ENCODE measurements at places on chromosomes 3 and 15.

- no peak for DNase-seq
Observed at GRCh38 chr3:37945807-37946530, 44.6 kb upstream of the VILL start.

- no peak for DNase-seq
Observed at GRCh38 chr15:55353025-55353424, 34.0 kb downstream of the PIGB start.

- DNase-seq, result no peak
Observed at GRCh38 chr3:65960087-65960486, 78.6 kb downstream of the MAGI1 start.

DNA sequence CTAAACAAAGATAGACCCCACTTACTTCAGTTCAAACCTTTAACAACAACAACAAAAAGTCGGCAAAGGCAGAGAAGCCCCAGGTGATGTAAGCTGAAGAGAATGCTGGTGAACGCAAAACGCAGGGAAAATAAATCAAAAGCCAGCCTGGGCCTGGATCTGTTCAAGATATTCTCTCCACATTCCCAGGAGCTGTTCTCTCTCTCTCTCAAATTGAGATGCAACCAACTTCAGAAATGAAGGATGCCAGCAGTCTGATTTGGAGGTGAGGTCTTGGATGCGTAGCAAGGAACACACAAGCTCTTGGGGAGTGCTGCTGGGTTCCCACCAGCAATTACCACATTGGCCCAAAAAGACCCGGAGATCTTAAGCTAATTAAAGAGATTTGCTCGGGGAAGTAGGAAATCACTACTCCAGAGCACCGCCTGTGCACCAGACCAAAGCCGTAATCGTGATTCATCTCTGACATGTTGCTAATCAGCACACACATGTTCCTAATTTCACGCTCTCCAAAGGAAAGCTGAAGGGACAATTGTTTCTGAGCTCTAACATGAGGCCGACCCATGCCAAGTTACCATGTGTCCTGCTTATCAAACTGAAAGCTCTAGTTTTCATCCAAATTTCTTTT is 37.1 kb downstream of the IL17RD start:
- DNase-seq, result no peak

DNA sequence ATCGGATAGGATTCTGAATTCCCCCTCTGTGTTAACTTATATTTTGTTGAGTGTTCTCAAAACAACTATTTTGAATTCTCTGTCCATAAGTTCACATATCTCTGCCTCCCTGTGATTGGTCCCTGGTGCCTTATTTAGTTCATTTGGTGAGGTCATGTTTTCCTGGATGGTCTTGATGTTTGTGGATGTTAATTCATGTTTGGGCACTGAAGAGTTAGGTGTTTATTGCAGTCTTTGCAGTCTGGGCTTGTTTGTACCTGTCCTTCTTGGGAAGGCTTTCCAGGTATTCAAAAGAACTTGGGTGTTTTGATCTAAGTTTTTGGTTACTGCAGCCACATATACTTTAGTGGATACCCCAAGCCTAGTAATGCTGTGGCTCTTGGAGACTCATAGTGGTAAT is 23.3 kb downstream of the PLSCR2 start:
- no peak for DNase-seq

DNA sequence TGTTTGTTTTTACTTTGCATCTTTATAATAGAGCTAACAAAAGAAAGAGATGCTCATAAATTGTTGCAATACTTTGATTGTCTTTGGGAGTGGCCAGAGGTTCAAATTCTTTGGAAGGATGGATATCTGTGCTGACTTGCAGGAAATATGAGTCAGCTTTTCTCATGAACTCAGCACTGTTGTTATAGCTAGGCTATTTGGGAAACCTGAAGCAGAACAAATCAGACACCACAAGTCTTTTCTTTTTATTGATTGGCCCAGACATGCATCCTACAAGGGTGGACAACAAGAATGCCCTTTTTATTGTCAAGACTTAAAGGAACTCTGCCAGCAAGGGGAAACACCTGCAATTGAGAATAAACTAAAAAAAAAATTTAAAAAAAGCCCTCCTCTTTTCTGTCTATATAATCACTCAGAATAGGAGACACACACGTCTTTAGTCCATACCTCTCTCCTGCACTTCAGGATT is 4.6 kb upstream of the DENND4A start:
- no peak for DNase-seq
